ENCODE measurements at places on chromosomes 5 and 9. TPM values are rescaled to one million over a fixed set of nuclear protein-coding genes. Genes with fewer than 3 reads are reported as not detected.

The GLDC gene
- 4.2 TPM for total RNA-seq

The BTNL3 gene
- not detected for total RNA-seq

The GOLM1 gene
- total RNA-seq, result 51.1 TPM

The WNT8A gene
- not detected for total RNA-seq

The IRX1 gene
- total RNA-seq, result 4.4 TPM

The C5orf58 gene
- not detected for total RNA-seq

The C9 gene
- 1.4 TPM for total RNA-seq

The KCNN2 gene
- not detected for total RNA-seq

The HMCN2 gene
- total RNA-seq, result under 0.01 TPM

The PCDHGA5 gene
- total RNA-seq, result 0.98 TPM

The LECT2 gene
- total RNA-seq, result not detected

The ADAMTS6 gene
- 51.0 TPM for total RNA-seq

The PCDHB4 gene
- 0.23 TPM for total RNA-seq

The IL33 gene
- total RNA-seq, result 186 TPM

The SPATA31A3 gene
- total RNA-seq, result not detected

The MYMK gene
- total RNA-seq, result not detected

The NDUFA8 gene
- total RNA-seq, result 45.0 TPM

The ZDHHC12 gene
- 28.6 TPM for total RNA-seq

The SLC46A2 gene
- not detected for total RNA-seq

The BRINP1 gene
- 27.4 TPM for total RNA-seq

The C5orf52 gene
- total RNA-seq, result not detected

The FAM221B gene
- not detected for total RNA-seq

The PRELID2 gene
- total RNA-seq, result 15.6 TPM

The PCDHB12 gene
- 0.23 TPM for total RNA-seq
